Iris pigment epithelial cell (primary cell): ENCODE measurements at places on chromosomes 16 and 17.

DNA sequence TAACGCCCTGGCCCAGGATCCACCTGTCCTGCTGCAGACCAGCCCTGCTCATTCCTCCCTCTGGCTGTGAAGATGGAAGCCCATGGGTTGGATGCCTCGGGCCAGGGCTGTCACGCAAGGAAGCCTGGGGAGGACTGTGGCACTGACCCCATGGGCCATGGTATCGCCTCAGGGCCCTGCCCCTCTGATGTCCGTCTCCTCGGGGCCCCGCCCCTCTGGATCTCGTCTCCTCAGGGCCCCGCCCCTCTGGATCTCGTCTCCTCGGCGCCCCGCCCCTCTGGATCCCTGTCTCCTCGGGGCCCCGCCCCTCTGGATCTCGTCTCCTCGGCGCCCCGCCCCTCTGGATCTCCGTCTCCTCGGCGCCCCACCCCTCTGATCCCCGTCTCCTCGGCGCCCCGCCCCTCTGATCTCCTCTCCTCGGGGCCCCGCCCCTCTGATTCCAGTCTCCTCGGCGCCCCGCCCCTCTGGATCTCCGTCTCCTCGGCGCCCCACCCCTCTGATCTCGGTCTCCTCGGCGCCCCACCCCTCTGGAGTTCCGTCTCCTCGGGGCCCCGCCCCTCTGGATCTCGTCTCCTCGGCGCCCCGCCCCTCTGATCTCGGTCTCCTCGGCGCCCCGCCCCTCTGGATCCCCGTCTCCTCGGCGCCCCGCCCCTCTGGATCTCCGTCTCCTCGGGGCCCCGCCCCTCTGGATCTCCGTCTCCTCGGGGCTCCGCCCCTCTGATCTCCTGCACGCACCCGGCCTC, 24.0 kb downstream of the METRNL start:
- DNase-seq: no peak

GRCh38 chr17:29977836-29978235, 36.4 kb downstream of the EFCAB5 start:
- peak; percentile 68 for DNase-seq

DNA sequence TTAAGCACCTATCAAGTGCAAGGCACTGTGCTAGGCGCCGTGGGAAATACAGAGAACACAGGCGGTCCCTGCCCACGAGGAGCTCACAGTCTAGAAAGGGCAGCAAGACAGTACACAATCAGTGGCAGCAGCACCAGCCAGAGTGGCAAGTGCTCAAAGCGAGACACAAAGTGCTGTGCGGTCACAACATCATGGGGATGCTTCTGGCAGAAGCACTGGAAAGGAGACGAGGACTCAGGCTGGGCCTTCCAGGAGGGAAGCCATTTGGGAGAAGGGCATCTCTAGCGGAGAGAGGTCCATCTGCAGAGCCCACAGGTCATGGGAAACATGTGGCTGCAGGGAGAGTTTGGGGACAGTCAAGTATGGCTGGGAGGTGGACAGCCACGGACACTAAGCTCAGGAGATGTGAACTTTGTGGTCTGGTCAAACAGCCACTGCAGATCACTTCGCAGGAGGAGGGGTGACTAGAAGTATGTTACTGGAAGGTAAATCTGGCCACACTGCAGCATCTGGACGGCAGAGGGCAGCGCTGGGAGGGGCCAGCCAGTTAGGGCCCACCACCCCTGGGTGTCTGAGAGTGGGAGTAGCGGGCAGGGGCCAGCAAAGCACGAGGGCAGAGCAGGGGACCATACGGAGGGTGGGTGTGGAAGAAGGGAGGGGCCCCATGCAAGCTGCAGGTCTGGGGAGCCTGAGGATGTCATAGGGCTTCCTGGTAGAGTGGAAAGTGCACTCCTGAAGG, 71.1 kb downstream of the N4BP1 start:
- DNase-seq: no peak

GRCh38 chr16:74623214-74623838, 16.4 kb upstream of the GLG1 start:
- peak; percentile 60 for DNase-seq

DNA sequence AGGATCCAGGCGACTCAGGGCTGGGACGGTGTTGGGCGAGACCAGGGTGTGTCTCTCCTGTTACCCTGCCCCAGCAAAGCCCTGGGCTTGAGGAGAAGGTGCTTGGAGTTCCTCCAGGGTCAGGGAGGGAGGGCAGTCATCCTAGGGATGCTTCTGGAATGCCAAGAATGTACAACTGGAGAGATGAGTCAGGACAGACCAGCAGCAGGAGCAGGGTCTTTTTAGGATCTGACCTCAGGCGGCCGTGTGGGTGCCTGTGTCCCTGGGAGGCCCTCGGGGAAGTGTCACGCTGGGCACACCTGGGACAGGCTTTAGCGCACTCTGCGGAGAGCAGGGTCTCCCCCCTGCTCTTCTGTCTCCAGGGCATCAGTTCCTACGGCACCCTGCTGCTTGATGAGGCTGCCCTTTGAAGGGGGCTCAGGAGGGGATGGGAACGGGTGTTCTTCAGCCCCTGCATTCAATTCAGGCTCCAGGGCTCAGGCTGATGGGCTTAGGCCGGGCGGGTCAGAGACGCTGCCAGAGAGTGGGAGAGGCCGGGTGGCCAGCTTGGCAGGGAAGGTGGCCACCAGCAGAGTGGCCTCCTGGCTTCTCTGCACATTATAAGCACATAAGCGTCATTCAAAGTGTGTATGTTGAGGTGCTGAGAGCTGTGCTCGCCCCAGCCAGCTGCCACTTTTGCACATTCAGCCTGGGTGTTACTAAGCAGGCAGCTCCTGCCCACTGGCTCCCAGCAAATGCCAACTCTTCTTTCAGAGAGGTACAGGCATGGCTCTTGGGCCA, 8.4 kb upstream of the MTSS2 start:
- DNase-seq: peak; percentile 70

- no peak for DNase-seq
Observed at GRCh38 chr17:81537343-81537855, 9.2 kb downstream of the FSCN2 start.

- DNase-seq: no peak
Observed at GRCh38 chr16:56161658-56162057, 29.6 kb upstream of the GNAO1 start.

GRCh38 chr17:42049834-42050392, 488 bp downstream of the C17orf113 start:
- DNase-seq: no peak

- DNase-seq: no peak
Observed at GRCh38 chr17:4539576-4540223, 15.5 kb downstream of the MYBBP1A start.

DNA sequence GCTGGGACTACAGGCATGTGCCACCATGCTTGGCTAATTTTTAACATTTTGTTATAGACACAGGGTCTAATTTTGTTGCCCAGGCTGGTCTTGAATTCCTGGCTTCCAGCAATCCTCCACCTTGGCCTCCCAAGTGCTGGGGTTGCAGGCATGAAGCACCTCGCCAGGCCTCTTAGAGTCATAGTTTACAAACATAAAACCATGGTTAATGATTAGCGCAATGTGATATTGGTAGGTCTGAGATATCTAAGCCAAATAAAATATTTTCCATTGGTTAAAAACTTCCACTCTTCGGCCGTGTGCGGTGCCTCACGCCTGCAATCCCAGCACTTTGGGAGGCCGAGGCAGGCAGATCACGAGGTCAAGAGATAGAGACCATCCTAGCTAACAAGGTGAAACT, 16.6 kb downstream of the TXNDC11 start:
- no peak for DNase-seq

DNA sequence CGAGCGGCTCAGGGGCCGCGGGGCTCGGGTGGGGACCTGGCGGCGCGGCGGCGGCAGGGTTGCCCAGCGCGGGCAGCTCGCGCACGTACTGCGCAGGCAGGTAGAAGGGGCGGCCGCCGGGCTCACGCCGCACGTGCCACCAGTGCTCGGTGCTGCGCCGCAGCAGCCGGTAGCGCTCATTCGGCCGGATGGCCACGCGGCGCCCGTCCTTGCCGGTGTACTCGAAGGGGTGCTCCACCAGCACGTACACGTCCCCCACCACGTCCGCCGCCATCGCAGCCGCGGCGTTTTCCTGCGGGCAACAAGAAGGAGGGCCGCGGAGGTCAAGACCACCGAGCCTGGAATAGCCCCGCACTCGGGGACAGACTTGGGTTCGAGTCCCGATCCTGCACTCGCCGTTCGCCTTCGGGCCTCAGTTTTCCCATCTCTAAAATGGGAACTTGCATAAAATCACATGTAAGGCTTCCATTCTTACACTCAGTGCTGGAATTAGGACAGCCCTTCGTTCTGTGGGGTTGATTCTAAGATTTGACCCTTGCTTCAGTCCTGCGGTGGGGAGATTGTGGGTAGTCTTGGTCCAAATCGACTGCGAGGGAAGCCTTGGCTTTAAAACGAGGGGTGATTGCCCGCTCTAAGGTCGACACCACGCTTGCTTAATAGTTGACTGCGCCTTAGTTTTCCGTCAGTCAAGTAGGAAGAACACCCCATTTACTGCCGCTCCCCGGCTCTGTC, 2.5 kb downstream of the ARHGAP27 start:
- DNase-seq: no peak

DNA sequence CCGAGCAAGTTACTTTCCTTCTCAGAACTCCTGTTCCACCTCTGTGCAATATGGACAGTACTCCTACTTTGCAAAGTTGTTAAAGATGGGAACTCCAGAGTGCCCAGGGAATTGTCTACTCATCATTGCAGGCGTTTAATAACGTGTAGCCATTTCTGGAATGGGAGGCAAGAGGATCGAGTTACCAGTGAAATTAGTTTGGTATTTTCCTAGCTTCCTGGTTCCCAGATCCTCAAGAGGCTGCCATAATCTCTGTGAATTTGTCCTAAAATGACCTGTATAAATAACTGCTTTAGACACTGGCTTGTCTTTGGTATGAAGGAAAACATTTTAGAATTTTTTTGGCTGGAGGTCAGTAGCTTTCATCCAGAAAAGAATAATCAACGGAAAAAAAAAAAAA, 27.7 kb downstream of the WWOX start:
- DNase-seq: peak; percentile 20

GRCh38 chr17:62876673-62877405, 68.7 kb upstream of the MARCHF10 start:
- peak; percentile 32 for DNase-seq

DNA sequence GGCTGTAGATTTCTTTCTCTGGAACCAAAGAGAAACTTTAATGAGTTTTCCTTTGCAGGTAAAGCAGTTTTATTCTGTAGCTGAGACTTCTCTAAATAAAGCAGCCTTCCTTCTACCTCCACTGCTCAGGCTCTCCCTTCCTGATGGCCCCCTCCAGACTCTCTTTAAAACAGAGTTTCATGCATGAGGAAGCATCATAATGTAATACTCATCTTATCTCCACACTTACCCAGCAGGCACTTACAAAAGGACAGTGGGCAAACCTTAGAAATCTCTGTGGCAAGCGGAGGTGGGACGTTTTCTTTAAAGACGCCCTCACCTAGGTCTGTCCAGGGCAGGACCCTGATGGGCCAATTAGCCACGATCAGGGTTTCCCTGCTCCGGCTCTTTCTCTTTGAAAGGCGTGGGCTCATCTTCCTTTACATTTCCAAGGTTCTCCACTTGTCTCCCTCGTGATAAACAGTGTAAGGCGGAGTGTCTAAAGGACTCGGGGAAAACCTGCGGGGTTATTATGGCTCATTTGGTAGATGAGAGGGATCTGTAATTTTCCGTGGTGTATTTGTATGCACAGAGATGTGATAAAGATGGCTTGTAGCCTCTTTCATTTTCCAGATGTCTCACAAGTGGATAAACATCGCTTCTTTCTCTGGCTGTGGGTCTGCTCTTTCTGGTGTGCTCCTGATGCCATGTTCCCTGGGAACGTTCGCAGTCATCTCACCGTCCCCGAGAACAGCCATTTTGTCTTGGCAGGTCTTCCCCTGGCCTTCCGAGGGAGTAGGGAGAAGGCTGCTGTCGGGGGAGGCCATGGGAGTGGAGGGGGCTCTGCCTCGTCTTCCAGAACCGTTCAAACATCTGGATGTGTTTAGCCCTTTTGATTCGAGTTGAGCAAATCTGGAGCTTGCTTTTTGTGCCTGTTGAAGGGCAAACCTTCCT, 239.0 kb downstream of the CCDC182 start:
- DNase-seq: no peak

DNA sequence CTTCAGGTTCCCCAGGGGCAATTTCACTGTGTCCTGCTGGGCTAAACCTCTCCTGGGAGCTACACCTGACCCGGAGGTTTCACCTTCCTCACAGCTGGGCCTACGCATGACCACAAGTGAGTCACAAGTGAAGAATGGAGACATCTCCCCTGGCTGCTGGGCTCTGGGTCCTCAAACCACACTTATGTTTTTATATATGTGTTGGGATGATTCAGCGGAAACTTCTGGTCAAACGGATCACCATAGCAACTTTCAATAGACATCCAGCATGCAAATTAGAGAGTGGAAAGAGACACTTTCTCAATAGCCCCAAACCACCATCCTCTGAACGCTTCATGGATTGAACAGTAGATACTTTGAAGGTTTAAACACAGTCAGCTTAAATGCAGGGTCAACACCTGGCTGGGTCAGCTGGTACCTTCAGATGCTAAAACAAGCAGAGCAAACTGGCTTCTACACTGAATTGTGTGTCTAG, 28.0 kb upstream of the MAF start:
- DNase-seq: peak; percentile 67

DNA sequence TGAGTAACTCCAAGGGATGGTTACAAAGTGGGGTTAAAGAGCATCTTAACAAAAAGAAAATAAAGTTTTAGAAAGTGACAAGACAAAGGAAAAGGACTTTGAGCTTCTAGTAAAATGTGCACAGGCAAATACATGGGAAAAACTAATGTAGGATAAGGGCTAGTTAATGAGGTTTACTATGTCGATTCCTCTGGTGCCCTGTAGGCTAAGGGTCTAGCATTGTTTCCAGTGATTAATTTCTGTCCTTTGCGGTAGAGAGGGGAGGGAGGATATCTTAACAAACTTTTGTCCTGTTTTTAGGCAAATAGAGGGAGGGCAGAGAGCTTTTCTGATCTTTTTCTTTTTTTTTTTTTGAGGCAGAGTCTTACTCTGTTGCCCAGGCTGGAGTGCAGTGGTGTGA, 96.6 kb upstream of the SIAH1 start:
- no peak for DNase-seq

GRCh38 chr16:68425498-68426346, 22.6 kb downstream of the SMPD3 start:
- no peak for DNase-seq

DNA sequence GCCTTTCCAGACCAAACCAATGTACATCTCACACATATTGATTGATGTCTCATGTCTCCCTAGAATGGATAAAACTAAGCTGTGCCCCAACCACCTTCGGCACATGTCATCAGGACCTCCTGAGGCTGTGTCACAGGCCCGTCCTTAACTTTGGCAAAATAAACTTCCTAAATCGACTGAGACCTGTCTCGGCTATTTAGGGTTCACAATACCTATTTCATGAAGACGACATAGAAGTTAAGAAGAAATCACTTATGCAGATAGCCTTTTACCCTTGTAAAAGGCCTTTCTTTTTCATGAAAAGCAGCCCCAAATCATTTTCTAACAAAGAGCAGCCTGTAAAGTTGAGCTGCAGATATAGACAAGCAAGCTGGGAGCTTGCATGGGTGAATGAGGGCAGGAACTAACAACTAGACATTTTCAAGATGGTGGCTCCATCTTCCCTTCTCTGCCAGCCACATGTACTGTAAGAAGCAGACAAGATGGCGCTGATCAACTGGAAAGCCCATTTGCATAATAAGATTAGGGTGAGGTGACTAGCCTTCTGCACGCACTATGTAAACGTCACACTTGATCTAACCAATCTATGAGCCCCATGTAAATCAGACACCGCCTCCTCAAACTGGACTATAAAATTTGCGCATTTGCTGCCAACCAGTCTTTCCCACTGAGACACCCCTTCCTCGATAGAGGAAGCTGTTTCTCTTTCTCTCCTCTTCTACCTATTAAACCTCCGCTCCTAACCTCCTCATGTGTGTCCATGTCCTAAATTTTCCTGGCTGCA, 4.7 kb upstream of the KDM8 start:
- no peak for DNase-seq
